ENCODE measurements at places on chromosomes 2 and 18.
A peak's percentile ranks its signal among the peaks of the same experiment; 100 is the strongest.

- no peak for DNase-seq
Measured at GRCh38 chr2:169980643-169981042, 153.4 kb downstream of the UBR3 start.

GRCh38 chr2:206688990-206689389 lies 29.2 kb downstream of the DYTN start:
- no peak for DNase-seq

DNA sequence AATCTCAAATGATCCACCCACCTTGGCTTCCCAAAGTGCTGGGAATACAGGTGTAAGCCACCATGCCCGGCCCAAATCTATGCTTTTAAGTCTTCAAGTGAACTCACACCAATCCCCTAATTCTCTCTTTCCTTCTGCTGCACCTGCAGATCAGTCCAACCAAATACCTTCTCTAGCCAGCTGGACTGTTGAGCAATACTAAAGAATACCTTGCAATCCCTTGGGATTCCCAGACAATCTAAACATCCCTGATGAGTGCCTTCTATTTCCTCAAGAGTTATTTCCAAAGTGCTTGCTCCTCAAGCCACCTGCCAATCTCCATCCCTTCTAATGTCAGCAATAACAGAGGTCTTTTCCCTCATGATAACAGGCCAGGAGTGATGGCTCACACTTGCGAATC lies 48.6 kb downstream of the SF3B1 start:
- DNase-seq, result no peak

- no peak for DNase-seq
Measured at GRCh38 chr2:222433332-222434173, 9.2 kb downstream of the SGPP2 start.

DNA sequence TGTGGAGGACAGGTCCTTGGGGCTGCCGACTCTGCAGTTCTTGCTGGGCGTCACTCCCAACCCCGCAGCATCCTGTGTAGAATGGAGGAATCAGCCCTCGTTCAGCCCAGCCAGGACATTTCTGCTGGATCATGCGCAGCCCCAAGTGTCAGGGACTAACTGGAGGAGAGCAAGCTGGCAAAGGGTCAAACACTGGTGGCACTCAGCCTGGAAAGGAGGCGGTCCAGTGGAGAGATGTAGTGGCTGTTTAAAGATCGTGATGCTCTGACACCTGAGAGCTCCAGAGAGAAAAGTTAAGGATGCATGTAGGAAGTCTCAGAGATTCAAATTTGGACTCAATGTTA lies 63.6 kb upstream of the SH3RF3 start:
- DNase-seq, result no peak

DNA sequence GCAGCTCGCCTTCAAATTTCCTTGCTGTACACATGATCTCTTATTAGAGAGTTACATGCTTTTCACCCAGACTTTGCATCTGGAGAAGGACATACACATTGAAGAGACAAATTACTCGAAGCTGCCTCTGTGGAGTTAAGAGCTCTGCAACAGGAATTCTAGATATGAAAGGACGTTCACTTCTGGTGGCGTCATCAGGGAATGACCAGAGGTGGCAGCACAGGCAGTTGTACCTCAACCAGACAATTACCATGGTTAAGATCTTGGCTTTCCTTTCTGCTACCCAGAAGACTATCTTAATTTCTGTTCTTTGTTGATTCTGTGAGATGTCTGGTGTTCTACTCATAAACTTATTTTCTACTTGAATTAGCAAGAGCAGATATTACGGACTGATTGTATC lies 39.1 kb upstream of the MC4R start:
- DNase-seq, result peak; percentile 7

GRCh38 chr18:24031916-24032315 lies 17.4 kb downstream of the TTC39C start:
- no peak for DNase-seq

- no peak for DNase-seq
Measured at GRCh38 chr18:6341303-6341702, 73.4 kb downstream of the L3MBTL4 start.

DNA sequence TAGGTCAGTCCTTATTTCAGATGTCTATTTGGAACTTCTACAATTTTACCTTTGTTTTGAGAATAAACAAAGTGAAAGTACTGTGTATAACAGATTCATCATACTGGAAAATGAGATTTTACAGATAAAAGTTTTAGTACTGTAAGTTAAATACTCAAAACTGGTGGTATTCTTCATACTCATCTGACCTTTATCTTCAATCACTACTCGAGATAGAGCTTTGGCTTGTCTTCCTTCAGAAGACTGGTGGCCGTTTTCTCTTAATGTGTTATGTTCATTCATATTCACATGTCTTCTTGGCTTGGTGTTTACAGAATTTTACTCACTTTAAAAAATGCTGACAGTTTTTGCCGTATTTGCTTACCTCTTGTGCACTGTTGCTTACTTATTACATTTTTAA lies 2.1 kb downstream of the SPOPL start:
- no peak for DNase-seq

GRCh38 chr18:31819106-31819924 lies 58.6 kb upstream of the SLC25A52 start:
- DNase-seq, result peak; percentile 8

DNA sequence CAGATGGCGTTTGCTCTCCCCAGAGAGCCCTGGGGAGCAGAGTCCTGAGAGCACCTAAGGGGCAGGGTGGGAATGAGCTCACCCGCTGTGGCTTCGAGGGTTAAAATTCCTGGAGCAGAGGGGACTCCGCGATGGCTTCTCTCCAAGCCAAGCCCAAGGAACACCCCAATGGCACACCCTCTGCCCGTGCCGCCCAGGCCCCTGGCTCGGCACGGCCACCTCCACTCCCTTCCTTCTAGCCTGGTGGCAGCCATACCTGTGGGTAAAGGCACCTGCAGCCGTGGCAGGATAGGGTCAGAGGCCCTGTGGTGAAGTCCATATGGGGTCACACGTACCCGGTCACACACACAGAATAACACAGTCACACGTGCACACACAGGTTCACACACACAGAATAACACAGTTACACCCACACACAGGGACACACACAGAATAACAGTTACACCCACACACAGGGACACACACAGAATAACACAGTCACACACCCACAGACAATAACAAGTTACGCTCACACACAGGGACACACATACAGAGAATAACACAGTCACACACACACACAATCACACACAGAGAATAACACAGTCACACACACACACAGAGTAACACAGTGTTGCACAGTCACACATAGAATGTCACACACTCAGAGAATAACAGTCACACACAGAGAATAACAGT lies 50.5 kb downstream of the RAMP1 start:
- DNase-seq, result no peak

GRCh38 chr2:240960309-240960970 lies 38.0 kb upstream of the SNED1 start:
- no peak for DNase-seq

GRCh38 chr2:16105669-16106281 lies 165.4 kb downstream of the MYCN start:
- no peak for DNase-seq

- DNase-seq, result no peak
Measured at GRCh38 chr2:119326938-119327337, 39.7 kb downstream of the C2orf76 start.

DNA sequence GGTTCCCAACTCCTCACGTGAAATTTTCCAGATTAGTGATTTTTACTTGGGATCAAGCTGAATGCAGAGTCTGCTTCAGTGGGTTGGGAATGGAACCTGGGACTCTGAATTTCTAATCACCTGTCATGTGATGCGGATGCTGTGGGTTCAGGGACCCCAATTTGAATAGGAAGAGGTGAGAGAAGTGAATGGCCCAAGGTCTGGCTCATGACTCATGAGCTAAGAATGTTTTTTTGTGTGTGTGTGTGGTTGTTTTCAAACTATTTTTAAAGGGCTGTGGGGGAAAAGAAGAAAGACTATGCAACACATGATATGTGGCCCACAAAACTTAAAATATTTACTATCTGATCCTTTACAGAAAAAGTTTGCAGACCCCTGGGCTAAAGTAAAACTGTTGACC lies 108.5 kb upstream of the CYRIA start:
- DNase-seq, result peak; percentile 44

DNA sequence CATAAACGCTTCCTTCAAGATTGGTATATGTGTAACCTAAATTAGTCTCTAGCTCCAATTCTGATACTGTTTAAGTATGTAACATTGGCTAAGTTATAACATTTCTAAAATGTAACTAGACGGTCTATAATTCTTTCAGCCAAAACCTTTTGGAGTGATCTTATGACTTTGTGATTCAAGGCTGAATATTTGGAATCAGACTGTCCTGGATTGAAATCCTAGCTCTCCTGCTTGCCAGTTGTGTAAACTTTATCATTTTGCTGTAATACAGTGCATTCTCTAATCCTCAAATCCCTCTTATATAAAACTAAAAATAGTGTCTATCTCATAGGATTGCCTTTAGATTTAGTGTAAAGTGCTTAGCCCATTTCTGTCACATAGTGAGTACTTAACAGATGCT lies 337.2 kb upstream of the KCNJ3 start:
- DNase-seq, result no peak

GRCh38 chr18:60246606-60247005 lies 126.0 kb downstream of the MC4R start:
- DNase-seq, result no peak

GRCh38 chr2:148667113-148667836 lies 22.7 kb downstream of the EPC2 start:
- DNase-seq, result no peak

DNA sequence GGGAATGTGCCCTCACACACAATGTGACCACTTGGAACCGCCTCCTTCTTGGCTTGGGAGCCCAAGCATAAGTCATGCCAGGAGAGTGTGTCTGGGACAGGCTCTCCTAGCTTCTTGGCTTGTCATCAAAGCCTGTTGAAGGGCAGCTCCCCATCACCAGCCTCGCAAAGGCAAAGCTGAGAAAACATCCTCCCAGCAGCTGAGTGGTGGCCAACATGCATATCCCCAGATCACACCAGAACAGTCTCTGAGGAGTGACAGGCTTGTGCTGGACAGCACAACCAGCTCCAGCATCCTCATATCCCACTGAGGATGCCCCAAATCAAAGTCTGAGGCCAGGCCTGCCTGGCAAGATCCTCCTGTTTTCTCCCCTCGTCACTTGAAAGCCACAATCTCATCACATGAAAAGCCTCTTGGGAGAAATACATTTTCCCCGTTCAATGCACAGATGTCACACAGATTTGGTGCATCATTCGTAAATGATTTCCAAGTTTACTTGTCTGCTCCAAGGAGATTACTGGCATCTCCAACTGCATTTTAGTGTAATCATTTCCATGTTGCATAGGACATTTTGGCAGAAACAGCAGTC lies 269.3 kb downstream of the TTC32 start:
- DNase-seq, result no peak

- DNase-seq, result no peak
Measured at GRCh38 chr2:31269087-31269486, 35.1 kb downstream of the EHD3 start.

GRCh38 chr18:35939138-35939537 lies 33.3 kb upstream of the RMP24 start:
- no peak for DNase-seq

DNA sequence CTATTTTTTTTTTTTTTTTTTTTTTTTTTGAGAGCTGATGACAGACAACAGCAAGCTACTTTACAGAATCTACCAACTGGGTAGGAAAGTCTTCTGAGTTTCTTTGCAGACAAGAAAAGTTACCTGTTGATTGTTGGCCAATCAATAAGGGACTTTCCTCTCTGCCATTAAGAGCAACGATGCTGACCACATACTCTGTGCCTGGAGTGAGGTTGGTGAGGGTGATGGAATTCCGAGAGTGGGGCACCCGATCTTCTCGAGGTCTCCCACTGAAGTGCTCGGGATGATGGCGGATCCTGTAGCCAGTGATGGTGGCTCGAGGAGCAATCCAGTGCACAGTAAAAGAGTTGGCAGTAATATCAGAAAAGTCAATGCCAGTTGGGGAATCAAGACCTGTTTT lies 49.3 kb downstream of the FN1 start:
- no peak for DNase-seq

- DNase-seq, result no peak
Measured at GRCh38 chr2:173996766-173997165, 31.6 kb upstream of the SP3 start.

- no peak for DNase-seq
Measured at GRCh38 chr2:106189764-106190468, 4.2 kb downstream of the UXS1 start.

GRCh38 chr2:68282811-68283418 lies 30.6 kb upstream of the PPP3R1 start:
- peak; percentile 66 for DNase-seq

- no peak for DNase-seq
Measured at GRCh38 chr2:222436040-222436413, 11.7 kb downstream of the SGPP2 start.

DNA sequence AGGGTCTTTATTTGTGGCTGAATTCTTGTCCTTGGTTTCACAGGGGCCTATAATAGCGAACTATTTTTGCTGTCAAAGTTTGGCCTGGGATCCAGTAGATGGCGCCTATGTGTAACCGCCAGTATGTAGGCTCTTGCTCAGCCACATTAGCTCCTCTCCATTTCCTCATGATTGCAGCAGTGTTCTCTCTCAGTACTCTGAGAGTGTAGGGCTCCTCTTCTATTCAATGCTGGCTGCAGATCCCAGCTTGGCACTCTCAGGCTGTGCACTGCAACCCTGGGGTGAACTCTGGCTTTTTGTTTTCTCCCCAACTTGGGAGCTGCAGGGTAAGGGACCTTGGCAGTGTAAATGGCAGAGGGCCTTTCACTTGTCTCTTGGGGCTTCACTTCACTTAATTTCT lies 344.6 kb upstream of the CHAC2 start:
- DNase-seq, result peak; percentile 47

- no peak for DNase-seq
Measured at GRCh38 chr2:140679752-140680151, 1451.1 kb downstream of the LRP1B start.
